H4 (cell line): ENCODE measurements at places on chromosomes 11 and 22. TPM values are rescaled to one million over a fixed set of nuclear protein-coding genes. Genes with fewer than 3 reads are reported as not detected.

Gene PRR33
- total RNA-seq: not detected in 2 replicates

Gene ANKRD49
- total RNA-seq: 7.9 and 13.3 TPM in 2 replicates

Gene TMEM86A
- 3.5 and 3.8 TPM in 2 replicates for total RNA-seq

Gene KIAA1671
- total RNA-seq: 1.7 and 3.2 TPM in 2 replicates

Gene KCNC1
- not detected in 2 replicates for total RNA-seq

Gene C11orf42
- total RNA-seq: not detected in 2 replicates

Gene INPP5J
- total RNA-seq: 0.45 and 0.79 TPM in 2 replicates

Gene KRTAP5-7
- not detected in 2 replicates for total RNA-seq

Gene NEFH
- not detected in 2 replicates for total RNA-seq

Gene KCNQ1
- 0.04 TPM in 1 of 2 replicates, not detected in the other for total RNA-seq

Gene FAM83F
- not detected in 2 replicates for total RNA-seq

Gene INS
- not detected in 2 replicates for total RNA-seq

Gene KIRREL3
- not detected in 2 replicates for total RNA-seq
